ENCODE measurements at places on chromosomes 11 and 22. TPM values are rescaled to one million over a fixed set of nuclear protein-coding genes. Genes with fewer than 3 reads are reported as not detected.
A peak's percentile ranks its signal among the peaks of the same experiment; 100 is the strongest.

The ASPHD2 gene
- total RNA-seq: 2.0 TPM

DNA sequence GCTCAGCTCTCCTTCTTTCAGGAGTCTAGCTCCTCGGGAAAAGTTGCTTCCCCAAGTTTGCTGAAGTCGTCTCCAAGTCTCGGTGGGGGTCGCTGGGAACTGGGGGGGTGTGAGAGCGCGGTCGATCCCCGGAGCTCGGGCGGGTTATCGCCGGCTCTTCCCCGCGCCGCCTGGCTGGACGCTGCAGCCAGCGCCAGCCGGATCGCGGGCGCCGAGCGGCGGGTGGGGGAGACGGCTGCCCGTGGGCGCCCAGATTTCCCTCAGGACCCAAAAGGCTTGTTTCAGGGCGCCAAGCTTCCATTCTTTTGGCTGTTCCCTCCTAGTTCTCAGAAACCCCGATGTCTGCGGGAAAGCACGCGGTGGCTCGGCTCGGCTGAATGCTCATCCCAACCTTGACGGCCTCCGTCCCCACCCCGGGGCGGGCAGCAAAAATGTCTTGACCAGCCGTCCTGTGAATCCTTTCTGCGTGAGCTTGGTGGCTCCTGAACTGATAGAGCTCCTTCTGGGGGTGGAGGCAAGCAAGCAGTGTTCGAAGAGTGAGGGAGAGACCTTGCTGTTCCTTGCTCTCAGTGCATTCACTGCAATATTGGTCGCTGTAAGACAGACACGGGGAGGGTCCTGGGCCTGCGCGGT lies 1.7 kb downstream of the ZBTB16 start:
- no peak for DNase-seq

The CD44 gene
- 627 TPM for total RNA-seq

The MS4A7 gene
- total RNA-seq: 88.0 TPM

The NLRP10 gene
- total RNA-seq: not detected

- no peak for DNase-seq
These were observed 362.4 kb downstream of the TENM4 start for GRCh38 chr11:79078456-79078855.

GRCh38 chr11:36374726-36375125 lies 78.6 kb downstream of the PRR5L start:
- DNase-seq: no peak

- DNase-seq: no peak
These were observed 18.1 kb upstream of the PICK1 start for GRCh38 chr22:38038890-38039812.

DNA sequence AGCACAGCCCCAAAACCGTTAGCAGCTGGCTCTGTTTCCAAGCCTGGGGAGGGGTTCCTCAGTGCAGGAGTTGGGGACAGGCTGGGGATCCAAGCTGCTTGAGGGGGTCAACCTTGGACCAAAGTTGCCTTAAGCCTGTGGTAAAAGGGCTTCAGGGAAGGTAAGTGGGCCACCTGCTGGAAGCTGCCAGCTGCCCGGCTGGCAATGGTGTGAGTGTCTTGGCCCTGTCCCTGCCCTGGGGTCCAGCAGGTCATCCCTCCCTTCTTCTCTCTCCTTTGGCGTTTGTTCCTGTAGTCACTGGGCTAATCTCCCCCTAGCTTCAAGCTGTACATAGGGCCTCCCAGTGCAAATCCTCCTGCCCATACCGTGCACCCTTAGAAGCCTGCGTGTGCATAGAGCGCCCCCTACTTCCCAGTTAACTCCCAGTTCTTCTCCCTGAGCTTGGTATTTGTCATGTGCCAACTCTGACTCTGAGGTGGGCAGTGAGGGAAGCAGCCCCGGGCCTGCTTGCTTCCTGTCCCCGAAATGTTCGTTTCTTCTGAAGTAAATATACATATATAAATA lies 4.4 kb downstream of the TMEM258 start:
- DNase-seq: no peak

DNA sequence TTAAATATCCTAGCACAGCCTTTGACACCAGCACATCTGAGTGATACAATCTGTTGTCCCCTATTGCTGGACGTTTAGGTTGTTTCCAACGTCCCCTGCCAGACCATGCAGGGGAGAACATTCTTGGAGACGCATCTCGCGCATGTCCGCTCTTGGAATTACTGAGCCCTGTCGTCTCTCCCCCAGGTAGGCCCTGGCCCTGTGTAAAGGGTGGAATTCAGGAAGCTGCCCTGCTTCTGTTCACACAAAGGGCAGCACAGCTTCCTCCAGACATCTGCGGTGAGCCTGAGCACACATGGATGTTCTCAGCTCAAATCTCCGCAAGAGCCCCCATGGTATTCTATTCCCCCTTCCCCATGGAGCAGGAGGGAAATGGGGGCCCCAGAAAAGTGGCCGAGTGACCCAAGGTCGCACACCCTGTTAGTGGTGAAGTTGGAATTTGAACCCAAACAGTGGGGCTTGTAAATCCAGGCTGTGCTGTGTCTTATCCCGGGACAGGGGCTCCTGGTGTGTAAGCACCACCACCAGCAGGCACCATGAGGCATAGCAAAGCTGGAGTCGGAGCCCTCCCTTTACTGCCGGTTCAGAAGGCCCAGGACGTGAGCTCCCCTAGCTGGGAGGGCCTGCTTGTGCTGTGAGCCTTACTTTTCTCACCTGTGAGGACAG lies 5.0 kb upstream of the FGF19 start:
- DNase-seq: no peak

GRCh38 chr11:11217929-11218628 lies 135.0 kb downstream of the CSNK2A3 start:
- DNase-seq: no peak

- DNase-seq: no peak
These were observed 41.2 kb upstream of the JAM3 start for GRCh38 chr11:134027671-134028070.

DNA sequence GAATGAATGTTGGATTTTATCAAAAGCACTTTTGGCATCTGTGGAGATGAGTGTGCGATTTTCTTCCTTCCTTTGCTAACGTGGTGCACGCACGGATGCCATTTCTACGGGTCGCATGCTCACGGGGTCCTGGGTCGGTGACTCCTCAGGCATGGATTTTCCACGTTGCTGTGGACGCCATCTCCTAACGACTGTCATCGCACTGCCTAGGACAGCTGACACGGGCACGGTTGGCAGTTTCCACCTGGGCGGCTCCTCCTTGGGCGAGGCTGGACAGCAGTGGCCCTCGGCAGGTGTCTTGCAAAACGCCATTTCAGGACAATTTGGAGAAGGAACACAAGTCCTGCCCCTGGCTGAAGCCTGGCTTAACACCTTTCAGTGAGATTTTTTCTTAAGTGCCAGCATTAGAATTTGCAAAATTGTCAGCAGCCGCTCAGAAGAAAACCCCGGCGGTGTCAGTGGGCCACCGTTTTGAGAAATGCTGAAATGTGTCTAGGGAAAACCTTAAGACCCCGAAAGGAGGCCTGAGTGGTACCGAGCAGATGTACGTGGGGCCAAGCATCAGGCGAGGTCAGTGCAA lies 34.7 kb upstream of the TOLLIP start:
- DNase-seq: peak; percentile 20

- DNase-seq: no peak
These were observed 268.6 kb downstream of the TBC1D22A start for GRCh38 chr22:47030881-47031627.
